ENCODE measurements at places on chromosomes 5 and 9. TPM values are rescaled to one million over a fixed set of nuclear protein-coding genes. Genes with fewer than 3 reads are reported as not detected.
A peak's percentile ranks its signal among the peaks of the same experiment; 100 is the strongest.

DNA sequence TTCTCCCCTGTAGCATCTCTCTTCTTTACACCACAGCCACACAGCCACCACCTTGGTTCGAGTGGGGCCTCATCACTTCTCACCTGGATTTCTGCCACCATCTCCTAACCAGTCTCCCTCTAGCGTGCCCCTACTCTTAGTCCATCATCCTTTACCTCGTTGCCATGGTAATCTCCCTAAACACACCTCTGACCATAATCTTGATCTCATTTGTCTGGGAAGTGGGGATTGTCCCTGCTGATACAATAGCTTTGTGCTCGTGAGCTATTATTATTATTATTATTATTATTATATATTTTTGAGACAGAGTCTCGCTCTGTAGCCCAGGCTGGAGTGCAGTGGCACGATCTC lies 76.5 kb upstream of the HSPA9 start:
- H3K4me1 ChIP-seq = peaks cover 14% of the 10 kb centered on the region
- no peak overlapping the region for H3K27ac ChIP-seq
- peaks cover 91% of the 10 kb centered on the region for H3K27me3 ChIP-seq
- no peak overlapping the region for H3K4me3 ChIP-seq
- no peak for DNase-seq

DNA sequence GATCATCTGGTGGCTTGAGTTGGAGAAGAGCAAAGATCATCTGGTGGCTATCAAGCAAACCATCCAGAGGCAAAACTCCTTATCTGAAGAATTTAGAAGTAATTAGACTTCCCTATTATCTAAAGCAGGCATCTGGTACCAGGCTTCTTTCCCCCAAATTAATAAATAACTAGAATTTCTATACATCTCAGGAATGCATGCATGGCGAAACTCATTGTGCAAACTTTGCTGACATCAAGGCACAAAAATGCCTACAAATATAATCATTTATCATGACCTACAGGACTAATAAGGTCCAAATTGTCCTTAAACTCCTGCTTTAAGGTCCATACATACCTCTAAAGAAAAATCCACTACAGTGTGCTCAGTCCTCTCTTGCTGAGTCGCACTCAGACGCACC lies 6.0 kb downstream of the OR13D1 start:
- H3K27ac ChIP-seq = no peak overlapping the region
- no peak for DNase-seq
- no peak overlapping the region for H3K4me3 ChIP-seq
- no peaks in the 10 kb centered on the region for H3K4me1 ChIP-seq

DNA sequence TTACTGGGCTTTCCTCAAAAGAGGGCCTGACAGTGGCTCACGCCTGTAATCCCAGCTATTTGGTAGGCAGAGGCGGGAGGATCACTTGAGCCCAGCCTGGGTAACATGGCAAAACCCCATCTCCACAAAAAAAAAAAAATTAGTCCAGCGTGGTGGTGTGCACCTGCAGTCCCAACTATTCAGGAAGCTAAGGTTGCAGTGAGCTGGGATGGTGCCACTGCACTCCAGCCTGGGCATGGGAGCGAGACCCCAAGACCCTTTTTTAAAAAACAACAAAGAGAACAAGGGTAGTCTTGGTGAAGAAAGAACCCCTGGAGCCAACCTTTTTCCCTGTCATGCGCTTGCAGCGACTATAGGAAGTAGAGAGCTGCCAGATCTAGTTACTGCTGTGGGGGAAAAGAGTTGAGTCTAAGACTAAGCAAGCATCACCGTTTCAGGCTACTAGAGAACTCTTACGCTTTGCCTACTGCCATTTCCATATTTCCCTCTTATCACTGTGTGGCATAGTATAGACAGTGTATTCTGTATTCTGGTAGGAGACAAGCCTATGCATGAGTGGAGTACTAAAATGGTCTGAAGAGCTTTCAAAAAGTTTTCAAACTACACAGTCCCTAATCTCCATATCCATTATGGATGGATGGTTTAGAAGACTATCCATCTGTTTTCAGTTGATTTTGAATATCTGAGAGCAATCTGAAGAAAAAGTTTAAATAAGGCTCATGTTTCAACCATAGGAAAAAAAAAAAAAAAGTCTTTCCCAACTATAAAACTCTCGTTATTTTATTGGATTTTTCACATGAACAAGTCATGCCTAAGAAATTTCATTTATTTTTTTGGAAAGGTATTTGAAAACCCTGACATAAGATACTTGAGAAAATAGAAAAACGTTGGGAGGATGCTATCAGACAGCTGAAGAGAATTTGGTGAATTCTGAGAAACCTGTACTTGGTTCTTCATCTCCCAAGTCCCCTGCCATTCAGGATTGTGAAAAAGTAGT lies 2.6 kb downstream of the C9orf40 start:
- H3K27me3 ChIP-seq = no peaks in the 10 kb centered on the region
- H3K4me3 ChIP-seq = peak overlapping the region; percentile 62
- H3K27ac ChIP-seq = no peak overlapping the region
- peaks cover 36% of the 10 kb centered on the region for H3K4me1 ChIP-seq
- no peak for DNase-seq
- H3K36me3 ChIP-seq = peaks cover 18% of the 10 kb centered on the region

- DNase-seq = no peak
- H3K4me3 ChIP-seq = no peak overlapping the region
- H3K27me3 ChIP-seq = peaks cover 7% of the 10 kb centered on the region
- peaks cover 4% of the 10 kb centered on the region for H3K4me1 ChIP-seq
- H3K36me3 ChIP-seq = no peaks in the 10 kb centered on the region
These were observed 5.2 kb upstream of the HINT2 start for GRCh38 chr9:35820076-35820475.

DNA sequence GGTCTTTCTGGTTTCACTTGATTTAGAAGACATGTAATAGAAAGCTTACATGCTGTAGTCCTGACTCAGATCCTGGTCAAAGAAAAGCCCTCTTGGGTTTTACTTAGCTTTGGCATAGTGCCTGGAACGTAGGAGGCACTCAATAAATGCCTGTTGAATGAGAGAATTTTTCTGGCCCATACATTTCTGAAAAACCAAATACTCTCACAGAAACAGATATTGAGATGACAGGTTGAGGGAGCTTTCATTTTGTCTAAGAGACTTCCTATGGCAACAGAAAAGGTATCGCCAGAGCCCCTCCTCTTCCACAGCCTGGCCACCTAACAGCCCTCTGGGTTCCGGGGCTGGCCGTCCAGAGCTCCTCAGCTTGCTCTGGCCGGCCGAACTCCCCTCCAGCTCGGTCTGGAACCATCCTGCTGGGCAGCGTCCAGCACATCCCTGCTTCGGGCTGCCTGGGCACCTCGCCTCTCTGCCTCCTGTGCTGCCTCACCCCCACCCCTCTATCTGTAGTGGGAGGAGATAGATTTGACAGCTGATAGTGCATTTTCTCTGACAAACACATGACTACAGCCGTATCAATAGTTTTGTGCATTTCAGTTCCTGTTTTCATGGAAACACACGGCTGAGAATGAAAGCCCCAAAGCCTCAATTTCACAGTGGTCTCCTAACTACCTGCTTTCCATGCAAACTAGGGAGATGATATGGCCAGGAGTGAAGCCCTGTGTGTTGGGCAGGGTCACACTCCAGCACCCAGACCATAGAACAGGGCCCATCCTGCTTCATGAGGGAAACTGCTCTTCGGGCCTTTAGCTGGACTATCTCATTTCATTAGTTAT lies 1.1 kb downstream of the IL4 start:
- peaks cover under 1% of the 10 kb centered on the region for H3K36me3 ChIP-seq
- peaks cover 33% of the 10 kb centered on the region for H3K4me1 ChIP-seq
- DNase-seq = no peak
- peak overlapping the region; percentile 60 for H3K4me3 ChIP-seq
- no peaks in the 10 kb centered on the region for H3K27me3 ChIP-seq

- H3K27me3 ChIP-seq = no peaks in the 10 kb centered on the region
- peak overlapping the region; percentile 25 for H3K27ac ChIP-seq
- no peak for DNase-seq
These were observed 16.8 kb downstream of the NFX1 start for GRCh38 chr9:33307067-33307466.

- DNase-seq = no peak
- no peak overlapping the region for H3K27ac ChIP-seq
- H3K27me3 ChIP-seq = no peaks in the 10 kb centered on the region
- H3K36me3 ChIP-seq = no peaks in the 10 kb centered on the region
- H3K4me3 ChIP-seq = no peak overlapping the region
These were observed 59.2 kb downstream of the DAPK1 start for GRCh38 chr9:87556821-87557220.

GRCh38 chr5:170450061-170450669 lies 53.7 kb upstream of the KCNIP1 start:
- no peak overlapping the region for H3K4me3 ChIP-seq
- no peak overlapping the region for H3K27ac ChIP-seq
- DNase-seq = no peak
- no peaks in the 10 kb centered on the region for H3K4me1 ChIP-seq

- H3K4me1 ChIP-seq = peaks cover 2% of the 10 kb centered on the region
These were observed 141.0 kb downstream of the ARHGAP26 start for GRCh38 chr5:142911170-142911569.

- H3K27ac ChIP-seq = peak overlapping the region; percentile 78
- H3K4me3 ChIP-seq = peak overlapping the region; percentile 80
- no peaks in the 10 kb centered on the region for H3K27me3 ChIP-seq
These were observed 429 bp upstream of the ARL10 start for GRCh38 chr5:176364765-176365350.

DNA sequence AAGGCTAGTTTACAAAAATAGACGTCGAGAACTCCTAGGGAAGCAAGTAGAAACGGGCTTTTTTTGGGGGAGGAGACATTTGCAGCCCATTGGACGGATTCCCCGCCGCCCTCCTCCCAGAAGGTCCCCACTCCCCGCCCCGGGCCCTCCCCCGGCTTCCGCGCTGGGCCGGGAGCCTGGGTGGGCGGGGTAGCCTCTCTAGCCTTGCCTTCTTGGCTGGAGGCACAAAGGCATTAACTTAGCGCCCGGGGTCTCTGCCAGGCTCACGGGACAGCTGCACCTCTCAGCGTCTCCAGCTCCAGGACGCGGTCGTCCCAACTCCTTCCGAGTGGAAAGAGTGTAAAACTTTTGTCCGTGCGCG lies at the start of gene DMRTA1:
TSS of gene DMRTA1 (plus strand) at position 236 of the 361 bp plus-strand sequence. CDS start 242 bp downstream, outside the sequence.
- peaks cover 44% of the 10 kb centered on the region for H3K27me3 ChIP-seq
- H3K36me3 ChIP-seq = no peaks in the 10 kb centered on the region
- H3K27ac ChIP-seq = no peak within 1 kb of the TSS

DNA sequence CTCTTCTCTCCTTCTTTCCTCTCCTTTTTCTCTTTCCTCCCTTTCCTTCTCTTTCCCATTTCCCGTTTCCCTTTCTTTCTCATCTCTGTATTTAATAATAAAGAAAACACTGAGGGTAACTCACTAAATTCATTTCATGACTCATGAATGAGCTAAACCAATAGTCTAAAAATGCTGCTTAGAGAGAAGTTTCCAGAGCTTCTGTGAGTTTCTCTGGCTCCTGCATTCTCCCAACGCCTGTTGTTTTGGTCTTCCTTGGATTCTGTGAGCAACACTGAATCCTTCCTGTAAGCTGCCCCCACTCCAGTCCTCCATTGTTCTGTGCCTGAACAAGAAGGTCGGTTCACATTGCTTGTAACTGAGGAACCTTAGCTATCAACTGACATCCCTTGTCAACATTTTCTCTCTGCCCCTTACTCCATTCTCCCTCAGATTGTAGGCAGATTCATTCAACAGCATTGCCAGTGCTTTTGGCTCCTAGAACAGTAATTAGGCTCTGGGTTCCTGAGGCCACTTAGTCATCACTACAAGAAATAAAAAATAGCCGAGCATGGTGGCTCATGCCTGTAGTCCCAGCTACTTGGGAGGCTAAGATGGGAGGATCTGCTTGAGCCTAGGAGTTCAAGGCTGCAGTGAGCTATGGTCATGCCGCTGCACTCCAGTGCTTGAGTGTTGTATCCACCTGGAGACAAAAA lies 237.7 kb upstream of the KLF4 start:
- no peak overlapping the region for H3K4me3 ChIP-seq
- no peak overlapping the region for H3K27ac ChIP-seq
- H3K27me3 ChIP-seq = no peaks in the 10 kb centered on the region
- no peaks in the 10 kb centered on the region for H3K36me3 ChIP-seq
- DNase-seq = no peak

PDLIM7 gene
- 65.3 TPM for total RNA-seq

NIPAL4 gene
- 2.2 TPM for total RNA-seq

GADD45G gene
- total RNA-seq = 19.8 TPM

HTR4 gene
- not detected for total RNA-seq

PCDHGA4 gene
- 0.37 TPM for total RNA-seq

Measured in activated CD4-positive, alpha-beta T cell treated with anti-CD3 and anti-CD28 coated beads, Interleukin-2, amount 10 ng/mL, durations not matched to agents 24 days and 14 days (primary cell).